ENCODE measurements at places on chromosomes 6 and 20.

GRCh38 chr6:25181923-25182322 is 97.3 kb upstream of the CARMIL1 start:
- no peak for DNase-seq

- DNase-seq, result no peak
Observed at GRCh38 chr20:50406610-50407136, 103.5 kb upstream of the PTPN1 start.

DNA sequence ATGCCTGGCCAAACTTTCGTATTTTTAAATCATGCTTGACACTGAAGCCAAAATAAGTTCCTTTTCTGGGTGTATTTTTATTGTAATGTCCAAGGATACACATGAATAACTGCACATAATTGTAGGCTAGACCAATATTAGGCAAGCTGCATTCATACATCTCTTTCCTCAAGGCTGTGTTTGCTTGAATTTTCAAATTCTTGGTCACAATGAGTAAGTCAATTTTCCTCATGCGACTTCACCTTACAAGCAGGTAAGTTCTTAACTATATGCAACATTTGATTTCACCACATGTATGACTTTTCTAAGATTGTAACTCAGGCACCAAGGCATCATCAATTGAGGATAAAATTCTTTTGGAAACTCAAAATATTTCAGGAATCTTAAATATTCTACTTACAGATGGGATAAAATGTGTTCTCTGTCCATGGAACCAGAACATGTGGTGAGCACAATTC is 112.4 kb upstream of the ZNF217 start:
- peak; percentile 43 for DNase-seq

GRCh38 chr6:43702171-43702533 is 14.6 kb upstream of the MRPS18A start:
- DNase-seq, result no peak

- DNase-seq, result no peak
Observed at GRCh38 chr6:53605543-53606235, 59.9 kb downstream of the KLHL31 start.

GRCh38 chr6:82072121-82072521 is 175.4 kb downstream of the IBTK start:
- no peak for DNase-seq

DNA sequence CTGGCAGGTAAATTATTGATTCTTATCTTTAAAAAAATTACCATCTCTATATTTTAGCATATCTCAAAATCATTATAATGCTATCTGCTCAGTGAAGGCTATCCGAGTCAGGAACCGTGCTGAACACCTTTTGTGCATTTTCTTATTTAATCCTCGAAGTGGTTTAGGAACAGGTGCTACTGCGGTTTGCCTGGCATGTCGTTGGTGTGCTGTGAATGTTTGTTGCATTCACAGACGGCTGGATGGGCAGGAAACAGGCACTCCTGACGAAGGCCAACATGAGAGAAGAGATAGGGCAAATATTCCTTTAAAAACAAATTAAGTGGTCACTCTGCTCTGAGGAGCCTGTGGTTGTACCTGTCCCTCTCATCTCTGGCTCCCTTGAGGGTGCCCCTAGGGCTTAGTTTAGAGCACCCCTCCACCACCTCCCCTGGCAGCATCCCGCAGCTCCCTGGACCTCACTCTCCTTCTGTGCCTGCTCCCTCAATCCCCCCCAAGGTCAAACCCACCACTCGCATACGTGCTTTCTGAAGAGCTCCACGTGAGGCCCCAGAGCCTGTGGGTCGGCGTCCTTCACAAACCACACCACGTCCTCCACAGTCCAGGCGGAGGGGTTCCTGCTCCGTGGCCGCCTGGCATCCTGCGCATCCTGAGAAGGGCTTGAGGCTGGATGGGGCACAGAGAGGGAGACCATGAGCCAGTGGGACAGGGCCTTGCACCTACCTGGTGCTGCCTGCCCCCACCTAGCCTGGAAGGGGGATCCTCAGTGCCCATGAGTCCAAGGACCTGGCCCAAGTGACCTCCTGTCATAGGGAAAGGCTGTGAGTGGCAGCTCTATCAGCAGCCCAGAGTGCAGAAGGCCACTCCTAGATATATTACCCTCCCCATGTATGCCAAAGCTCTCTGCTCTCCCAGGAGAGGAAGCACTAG is 116.5 kb downstream of the SCML4 start:
- DNase-seq, result no peak

DNA sequence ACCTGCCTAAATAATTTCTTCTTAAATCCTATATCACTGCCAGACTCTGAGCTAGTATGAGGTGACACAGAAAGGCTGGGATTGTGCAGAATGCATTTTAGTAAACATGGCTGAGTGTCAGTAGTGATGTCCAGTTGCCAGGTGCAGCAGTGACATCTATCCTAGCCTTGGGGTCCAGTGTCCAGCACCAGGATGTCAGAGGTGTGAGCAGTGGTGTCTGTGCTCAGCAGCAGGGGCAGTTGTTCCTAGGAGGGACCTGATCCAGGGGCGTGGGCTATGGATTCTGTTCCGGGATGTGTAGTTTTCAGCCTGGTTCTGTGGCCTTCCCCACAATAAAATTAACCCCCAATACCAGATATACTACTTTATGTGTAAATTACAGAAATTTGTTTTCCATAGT is 6.0 kb downstream of the HLA-C start:
- no peak for DNase-seq

- peak; percentile 61 for DNase-seq
Observed at GRCh38 chr20:36085686-36086267, 68.8 kb upstream of the EPB41L1 start.

GRCh38 chr6:47655719-47656595 is 42.4 kb upstream of the ADGRF4 start:
- DNase-seq, result peak; percentile 50

DNA sequence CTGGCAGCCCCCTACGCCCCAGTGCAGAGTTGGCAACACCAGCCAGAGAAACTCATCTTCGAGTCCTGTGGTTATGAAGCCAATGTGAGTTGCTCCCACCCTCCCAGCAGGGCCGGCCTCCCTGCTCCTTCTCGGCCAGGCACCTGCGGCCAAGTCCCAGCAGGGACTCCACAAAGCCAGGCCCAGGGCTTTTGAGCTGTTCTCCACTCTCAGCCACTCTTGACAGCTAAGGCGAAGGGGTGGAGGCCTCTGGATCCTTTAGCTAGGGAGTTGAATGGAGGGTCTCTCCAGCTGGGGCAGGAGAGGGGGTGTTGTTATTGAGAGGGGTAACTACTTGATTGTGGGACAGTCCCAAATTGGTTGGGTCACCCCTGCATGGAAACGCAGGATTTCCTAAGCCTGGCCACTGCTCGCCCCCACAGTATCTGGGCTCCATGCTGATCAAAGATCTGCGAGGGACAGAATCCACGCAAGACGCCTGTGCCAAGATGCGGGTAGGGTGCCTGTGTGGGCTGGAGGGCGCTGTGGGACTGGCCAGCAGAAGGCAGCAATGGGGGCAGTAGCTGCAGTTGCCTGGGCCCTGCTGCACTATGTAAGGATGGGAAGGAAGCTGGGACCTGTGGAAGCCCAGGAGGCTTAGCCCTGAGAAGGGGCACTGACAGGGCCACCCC is 58.3 kb downstream of the TCP11 start:
- DNase-seq, result no peak

GRCh38 chr6:79167931-79168694 is 66.4 kb downstream of the HMGN3 start:
- no peak for DNase-seq

GRCh38 chr6:31740397-31741223 is 805 bp downstream of the MSH5 start:
- DNase-seq, result no peak

GRCh38 chr6:27502508-27503435 is 29.9 kb upstream of the ZNF184 start:
- peak; percentile 25 for DNase-seq

DNA sequence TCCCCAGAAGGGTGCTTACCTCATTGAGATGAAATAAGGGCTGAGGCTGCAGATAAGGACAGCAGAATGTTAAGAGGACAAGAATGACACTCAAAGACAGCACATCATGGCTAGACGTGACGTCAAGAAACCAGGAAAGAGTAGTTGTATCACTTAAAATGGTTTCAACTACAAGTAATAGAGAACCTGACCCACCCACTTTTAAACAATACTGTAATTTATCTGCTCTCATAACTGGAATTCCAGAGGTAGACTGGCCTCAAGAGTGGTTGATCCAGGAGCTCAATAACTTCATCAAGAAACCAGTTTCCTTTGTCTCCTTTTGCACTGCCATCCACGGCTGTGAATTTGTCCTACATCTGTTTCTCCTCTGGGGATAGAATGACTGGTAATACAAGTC is 187.1 kb downstream of the EYA4 start:
- no peak for DNase-seq

DNA sequence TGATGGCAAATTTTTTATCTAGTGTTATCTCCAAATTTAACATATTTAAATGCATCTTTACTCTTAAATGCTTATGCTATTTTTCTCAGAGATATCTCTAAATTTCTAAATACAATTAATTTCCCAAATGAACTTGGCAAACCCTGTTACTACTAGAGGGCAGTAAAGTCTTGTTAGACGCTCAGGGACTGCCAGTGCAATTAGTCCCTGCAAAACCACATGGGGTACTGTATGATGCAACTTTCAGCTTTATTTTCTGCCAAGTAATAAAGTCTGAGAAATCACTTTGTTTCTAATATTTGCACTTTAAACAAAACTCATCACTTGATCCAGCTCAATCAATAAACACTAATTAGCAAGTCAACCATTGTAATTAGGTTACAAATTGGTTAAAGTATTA is 76.0 kb upstream of the ADGRB3 start:
- DNase-seq, result no peak
